ENCODE measurements at places on chromosomes 7 and 10.

DNA sequence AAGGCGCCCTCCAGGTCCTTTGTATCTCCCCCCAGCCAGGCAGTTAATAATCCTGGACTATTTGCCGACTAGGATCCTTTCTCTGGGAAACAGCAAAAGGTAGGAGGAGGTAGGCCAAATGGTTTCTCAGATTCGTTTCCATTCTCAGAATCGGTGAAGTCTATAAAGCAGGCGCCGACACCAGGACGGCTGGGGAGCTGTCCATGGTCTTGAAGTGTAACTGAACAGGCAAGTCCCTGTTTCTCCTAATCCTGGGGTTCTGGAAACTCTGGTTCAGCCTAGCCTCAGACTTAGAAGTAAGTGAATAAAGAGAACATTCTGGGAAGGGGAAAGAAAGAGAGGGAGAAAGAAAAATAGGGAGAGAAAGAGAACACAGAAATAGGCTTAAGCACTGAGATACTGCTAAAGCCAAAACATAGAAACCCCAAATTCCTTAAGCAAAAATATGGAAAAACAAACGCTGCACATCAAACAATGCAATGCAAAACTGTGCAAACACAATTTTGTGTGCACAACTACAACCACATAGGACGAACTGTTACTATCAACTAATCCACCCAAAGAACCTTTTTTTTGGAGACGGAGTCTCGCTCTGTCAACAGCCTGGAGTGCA lies 11.1 kb upstream of the INA start:
- DNase-seq = peak; percentile 59

DNA sequence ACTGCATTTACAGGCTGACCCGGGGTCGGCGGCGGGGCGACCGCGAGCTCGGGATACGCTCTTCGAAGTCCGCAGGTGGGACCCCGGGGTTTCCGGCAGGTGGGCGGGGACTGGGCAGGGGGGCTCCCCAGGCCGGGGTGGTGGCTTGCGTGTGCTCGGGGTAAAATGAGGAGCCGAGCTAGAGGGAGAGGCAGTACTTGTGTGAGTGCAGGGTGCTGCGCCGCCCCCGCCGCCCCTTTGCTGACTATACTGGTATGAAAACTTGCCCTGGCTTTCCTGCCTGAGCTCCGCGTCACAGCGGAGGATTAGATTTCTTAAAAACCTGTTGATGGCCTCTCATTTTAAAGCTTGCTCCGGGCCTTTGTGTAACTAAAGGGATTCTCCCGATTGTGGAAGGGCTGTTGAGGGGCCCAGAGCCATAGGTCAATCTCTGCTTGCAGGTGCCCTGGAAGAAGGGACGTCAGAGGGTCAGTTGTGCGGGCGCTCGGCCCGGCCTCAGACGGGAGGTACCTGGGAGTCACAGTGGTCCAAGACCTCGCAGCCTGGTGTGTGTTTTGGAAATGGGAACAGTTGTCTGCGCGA lies 488 bp downstream of the ARMC10 start:
- DNase-seq = peak; percentile 67

- DNase-seq = no peak
These were observed 199.9 kb downstream of the CAMK1D start for GRCh38 chr10:12549297-12549696.

DNA sequence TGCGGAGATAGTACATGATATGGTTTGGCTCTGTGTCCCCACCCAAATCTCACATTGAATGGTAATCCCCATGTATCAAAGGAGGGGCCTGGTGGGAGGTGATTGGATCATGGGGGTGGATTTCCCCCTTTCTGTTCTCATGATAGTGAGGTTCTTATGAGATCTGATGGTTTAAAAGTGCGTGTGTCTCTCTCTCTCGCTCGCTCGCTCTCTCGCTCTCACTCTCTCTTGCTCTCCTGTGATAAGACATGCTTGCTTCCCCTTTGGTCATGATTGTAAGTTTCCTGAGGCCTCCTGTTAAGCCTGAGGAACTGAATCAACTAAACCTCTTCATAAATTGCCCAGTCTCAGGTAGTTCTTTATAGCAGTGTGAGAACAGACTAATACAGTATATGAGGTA lies 171.9 kb downstream of the NSUN6 start:
- no peak for DNase-seq

- no peak for DNase-seq
These were observed 23.3 kb downstream of the AP5Z1 start for GRCh38 chr7:4798706-4799235.

DNA sequence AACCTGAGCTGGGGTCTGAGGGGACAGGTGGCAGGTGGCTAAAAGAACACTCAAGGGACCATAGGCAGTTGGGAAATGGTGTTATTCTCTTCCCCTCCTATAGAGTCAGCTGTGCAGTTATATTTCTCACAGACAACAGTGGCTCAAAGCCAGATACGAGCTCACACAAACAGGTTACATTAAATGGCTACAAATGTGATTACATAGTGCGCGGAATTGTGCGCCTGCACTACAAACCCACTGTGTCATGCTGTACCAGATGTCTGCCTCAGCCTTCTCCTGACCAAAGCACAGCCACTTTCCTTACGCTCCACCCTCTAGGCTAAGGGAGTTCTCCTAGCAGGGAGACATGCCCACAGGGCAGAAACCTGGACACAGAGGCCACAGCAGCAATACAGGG lies 387.2 kb downstream of the CNTNAP2 start:
- no peak for DNase-seq

DNA sequence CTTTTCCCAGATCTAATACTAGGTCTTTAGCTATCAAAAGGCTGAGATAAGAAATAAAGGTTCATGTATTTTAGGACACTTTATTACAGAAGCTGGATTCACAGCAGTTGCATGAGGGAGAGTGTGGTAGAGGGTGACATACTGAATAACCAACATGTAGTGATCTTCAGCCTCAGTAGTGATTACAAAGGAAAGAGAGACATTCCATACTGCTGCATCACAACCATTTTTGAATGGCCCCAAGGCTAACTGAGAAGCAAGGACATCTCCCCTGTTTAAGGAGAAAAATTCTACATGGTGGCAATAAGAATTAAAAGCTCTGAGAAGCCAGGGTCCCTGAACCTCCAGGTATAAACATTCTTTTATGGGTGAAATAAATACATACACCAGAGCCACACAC lies 35.3 kb downstream of the COG5 start:
- DNase-seq = no peak

DNA sequence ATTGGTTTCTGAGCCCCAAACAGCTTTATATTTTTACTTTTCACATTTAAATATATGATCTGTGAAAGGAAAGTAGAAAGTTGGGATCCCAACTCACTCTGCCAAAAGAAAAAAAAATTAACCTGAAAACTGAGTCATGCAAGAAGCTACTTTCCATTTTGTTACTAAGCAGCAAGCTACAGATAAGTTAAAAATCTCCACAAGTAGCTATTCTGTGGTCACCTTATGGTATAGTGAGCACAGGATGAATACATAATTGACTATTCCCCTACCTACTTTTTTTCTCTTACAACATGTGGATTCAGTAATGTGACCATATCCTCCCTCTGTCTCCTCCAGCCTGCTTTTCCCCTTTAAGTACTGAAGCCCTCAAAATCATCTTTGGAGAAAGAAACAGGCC lies 30.3 kb upstream of the CREB3L2 start:
- DNase-seq = no peak

GRCh38 chr7:66202441-66202840 lies 2.7 kb upstream of the TPST1 start:
- no peak for DNase-seq

DNA sequence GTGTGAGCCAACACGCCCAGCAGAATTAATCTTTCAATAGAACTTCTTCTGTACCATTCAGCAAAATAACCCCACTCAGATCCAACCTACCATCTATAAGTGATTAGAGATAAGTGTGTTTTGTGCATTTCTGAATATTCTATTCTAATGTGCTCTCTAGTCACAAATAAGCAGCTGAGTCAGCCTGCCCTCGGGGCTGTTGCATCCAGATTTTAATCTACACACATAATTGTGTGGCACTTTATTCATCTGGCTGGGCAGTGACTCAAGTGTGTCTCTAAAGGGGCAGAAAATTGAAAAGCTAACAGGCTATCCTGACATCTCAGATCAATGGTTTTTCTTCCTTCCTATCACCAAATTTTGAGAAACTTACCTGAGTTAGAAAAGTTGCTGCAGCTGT lies 60.3 kb downstream of the PRR15 start:
- DNase-seq = no peak

GRCh38 chr7:4682621-4683042 lies 537 bp downstream of the FOXK1 start:
- DNase-seq = peak; percentile 55

- no peak for DNase-seq
These were observed 143.7 kb downstream of the TAX1BP1 start for GRCh38 chr7:27883696-27884095.

GRCh38 chr7:52017802-52018679 lies 701.4 kb upstream of the COBL start:
- DNase-seq = no peak

DNA sequence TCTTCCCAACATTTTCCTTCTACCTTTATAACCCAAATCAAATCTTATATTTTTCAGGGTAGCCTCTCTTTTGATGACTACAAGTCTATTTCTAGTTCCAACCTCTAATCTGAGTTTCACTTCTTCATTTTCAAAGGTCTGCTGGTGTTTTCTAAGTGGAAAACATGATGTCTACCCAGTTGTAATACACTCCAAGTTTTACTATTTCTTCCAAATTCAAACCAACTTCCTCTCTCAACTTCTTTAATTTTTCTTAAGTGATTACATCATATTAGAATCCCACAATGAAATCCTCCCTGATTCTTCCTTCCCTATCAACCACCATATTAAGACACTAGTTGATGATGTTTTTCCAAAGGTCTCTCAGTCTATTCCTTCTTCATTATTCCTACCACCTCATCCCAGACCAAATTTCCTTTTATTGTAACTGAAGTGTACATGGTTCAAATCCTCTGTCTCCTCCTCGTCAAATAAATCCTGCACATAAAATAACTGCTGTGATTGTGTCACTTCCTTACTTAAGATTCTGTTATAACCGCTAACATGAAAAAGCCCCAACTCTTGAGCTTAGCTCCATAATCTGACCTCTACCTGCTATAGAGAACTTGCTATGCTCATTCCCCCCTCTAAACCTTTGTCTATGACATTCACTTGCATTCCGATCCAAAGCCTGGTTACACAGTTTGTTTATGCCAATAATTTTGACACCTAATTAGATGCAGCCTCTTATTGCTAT lies 12.7 kb downstream of the TAS2R38 start:
- no peak for DNase-seq

- DNase-seq = no peak
These were observed 160.7 kb downstream of the NXPH1 start for GRCh38 chr7:8594115-8594514.

- DNase-seq = no peak
These were observed 21.0 kb upstream of the CH25H start for GRCh38 chr10:89228146-89228545.

DNA sequence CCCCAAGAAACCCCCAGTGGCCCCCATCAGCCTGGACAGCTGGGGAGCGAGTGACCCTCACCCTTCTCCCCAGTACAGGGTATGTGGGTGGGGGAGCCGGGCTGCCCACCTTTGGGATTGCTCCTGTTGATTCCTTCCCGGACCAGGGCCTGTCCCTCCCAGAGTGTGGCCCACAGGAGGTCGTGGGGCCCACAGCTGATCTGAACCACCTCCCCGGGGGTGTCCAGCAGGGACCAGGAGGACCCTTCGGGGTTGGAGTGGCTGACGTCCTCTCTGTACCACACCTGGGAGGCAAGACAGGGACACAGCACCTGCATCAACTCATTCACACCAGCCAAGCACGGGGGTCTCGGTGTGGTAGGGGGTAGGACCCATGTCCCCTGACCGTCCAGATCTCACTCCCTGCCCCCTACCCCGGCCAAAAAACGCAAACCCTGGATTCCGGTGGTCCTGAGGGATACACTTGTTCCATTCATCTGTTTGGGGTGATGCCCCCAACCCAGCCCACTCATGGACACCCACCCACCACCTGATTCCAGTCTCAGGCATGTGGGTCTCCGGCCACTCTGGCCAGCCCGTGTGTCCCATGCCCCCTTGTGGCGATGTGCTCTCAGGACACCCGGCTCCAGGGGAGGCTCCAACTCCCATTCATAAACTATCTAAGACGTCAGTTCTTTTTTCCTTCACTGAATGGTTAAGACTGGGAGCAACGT lies 10.9 kb downstream of the TECPR1 start:
- DNase-seq = peak; percentile 23

DNA sequence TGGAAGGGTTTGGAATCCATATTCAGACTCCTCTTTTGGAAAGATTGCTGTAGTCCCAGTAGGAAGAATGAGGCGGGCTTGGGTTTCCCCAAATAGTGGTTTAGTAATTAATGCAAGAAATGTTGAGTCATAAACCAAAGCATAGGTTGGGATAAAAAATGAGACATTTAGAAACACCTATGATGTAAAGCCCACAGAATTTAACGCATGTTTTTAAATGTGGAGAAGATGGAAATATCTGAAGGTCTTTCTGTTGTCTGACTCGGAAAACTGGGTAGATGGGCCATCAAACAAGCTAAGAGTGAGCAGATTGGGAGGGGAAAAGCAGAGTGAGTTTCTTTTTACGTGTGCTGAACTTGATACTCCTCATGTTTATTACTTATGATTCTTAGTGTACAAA lies 62.2 kb downstream of the LANCL2 start:
- no peak for DNase-seq

DNA sequence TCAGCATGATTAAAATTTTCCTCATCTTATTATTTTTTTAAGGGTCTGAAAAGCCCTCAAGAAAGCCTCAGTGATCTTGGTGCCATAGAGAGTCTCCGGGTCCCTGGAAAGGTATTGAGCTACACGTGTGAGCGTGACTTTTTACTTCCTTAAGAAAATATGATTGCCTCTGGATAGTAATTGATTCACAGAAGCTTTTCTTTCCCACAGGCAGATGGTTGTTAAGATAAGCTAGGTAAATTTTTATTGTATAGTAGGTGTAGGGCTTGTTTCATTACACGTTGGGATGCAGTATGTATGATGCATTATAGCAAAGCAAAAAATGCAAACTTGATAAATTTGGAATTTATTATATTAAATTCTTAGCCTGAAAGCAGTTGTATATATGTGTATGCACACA lies 7.7 kb downstream of the VPS50 start:
- no peak for DNase-seq

DNA sequence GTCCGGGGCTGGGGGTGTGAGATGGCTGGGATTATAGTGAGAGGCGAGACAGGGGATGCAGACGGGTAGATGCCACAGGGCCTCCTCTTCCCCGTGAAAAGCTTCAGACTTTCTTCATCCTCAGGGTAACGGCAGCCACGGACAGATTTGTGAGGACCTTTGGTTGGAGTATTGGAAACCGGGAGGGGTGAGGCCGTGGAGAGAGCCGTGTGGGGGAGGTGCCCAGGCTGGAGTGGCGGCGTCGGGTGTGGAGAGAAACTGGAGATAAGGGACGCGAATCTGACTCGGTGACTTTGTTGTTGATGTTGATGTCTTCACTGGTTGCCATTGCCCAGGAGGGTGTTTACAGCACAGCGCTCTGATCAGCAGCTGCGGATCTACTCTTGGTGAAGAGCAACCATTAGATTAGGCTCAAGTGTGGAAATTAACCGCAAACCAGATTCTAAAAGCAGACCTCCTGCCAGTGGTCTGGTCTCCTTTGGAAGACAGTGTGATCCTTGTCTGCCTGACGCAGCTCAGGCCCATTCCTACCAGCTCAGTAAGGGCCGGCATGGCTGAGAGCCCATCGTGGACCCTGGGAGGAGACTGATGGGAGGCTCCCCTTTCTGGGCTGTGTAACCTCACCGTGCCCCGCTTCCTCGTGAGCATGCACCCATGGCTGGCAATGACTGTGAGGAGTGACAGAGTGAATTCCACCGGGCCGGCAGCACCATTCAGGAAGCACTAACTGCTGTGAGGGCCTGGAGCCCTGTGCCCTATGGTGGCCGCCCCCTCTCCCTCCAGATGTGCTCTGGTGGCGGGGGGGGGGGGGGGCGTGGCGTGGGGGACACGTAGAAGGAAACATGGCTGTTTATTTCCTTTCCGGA lies 90.3 kb downstream of the INPP5A start:
- no peak for DNase-seq
